ENCODE measurements at places on chromosomes 2 and 18. TPM values are rescaled to one million over a fixed set of nuclear protein-coding genes. Genes with fewer than 3 reads are reported as not detected.

ELOA2 gene
- not detected for total RNA-seq

PSMA8 gene
- not detected for total RNA-seq

GPR148 gene
- total RNA-seq, result 0.41 TPM

REEP1 gene
- total RNA-seq, result not detected

OST4 gene
- total RNA-seq, result 300 TPM

COL6A3 gene
- total RNA-seq, result 1,372 TPM

SLC4A3 gene
- total RNA-seq, result 14.7 TPM

SERPINB4 gene
- total RNA-seq, result not detected

CLIP4 gene
- total RNA-seq, result 73.5 TPM

MLPH gene
- total RNA-seq, result 5.2 TPM

DNA sequence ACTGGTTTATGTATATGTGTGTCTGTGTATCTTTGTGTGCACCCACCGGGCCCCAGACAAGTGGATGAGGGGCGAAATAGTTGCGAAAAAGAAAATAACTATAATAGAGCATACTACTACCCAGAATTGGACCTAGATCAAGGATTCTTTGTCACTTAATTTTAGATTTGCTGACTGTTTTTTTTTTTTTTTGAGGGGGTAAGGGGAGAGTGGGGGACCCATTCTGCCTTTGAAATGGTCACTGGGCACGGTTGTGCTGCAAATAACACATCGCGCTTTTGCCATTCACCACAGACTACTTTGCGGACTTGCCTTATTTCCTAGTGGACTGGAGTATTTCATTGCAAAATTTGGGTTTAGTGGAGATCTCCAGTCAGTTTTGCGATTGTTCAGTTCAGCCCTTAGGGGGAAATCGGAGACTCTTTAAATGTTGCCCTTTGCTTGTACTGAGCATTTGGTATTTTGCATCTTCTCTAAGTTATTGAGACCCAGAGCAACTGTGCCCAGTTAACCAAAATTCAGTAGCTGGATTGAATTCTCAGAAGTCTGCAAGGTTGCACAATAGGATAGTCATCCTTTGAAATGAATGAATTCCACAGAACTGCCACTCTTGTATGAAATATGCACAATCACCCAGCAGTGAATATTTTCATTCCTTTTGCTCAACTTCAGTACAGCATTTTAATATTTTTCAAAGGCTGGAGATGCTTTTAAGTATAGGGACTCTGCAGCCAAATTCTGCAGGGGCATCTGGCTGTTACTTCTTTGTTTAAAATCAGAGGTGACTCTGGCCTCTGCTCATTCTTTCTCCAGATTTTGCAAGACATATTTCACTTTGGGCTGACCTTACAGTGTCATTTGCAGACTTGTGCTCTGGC lies 2.9 kb downstream of the TRIB2 start:
- peak; percentile 87 for DNase-seq

GRCh38 chr2:130987519-130988425 lies 105.5 kb downstream of the FAM168B start:
- no peak for DNase-seq

DNA sequence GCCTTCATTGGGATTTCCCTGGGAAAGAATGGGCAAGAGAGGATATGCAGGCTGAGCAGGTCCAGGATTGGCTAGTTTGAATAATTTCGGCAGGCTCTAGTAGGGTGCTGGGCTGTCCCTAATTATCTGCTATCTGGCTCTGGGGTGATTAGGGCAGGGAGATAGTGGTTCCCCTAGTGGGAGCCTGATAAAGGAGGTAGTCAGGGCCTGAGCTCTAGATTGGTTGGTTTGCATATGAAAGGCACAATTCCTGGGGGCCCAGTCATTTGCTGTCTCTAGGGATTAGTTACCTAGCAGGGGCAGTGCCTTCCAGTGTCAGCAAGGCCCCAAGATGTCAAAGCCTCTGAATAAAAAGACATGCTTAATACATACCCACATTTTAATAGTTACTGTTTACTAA lies 690.1 kb upstream of the KLHL29 start:
- DNase-seq, result no peak

DNA sequence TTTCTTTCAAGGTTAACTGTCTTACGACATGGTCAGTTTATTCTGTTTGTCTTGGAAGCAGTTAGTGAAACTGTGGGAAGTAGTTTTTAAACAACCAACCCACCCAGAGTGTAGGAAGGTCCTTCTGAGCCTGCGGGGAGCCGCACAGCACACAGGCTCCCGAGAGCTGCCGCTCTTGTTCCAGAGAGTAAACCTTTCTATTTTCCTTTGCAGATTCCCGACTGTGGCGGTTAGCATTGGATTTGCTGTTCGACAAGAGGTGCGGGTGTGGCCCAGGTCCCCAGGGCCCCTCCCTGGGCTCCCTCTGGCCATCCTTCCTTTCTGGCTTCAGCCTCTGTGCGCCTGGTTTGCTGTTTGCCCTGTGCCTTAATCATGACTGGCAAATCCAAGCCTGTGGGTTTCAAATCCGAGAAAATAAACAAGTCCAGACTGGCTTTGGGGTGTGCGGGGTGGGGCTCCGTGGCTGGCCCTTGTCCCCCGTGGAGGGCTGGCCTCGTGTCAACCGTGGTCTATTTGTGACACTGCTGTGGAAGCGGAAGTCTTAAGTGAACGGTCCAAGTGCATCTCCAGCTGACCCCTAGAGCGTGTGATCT lies 30.7 kb downstream of the IMPA2 start:
- DNase-seq, result peak; percentile 43

DNA sequence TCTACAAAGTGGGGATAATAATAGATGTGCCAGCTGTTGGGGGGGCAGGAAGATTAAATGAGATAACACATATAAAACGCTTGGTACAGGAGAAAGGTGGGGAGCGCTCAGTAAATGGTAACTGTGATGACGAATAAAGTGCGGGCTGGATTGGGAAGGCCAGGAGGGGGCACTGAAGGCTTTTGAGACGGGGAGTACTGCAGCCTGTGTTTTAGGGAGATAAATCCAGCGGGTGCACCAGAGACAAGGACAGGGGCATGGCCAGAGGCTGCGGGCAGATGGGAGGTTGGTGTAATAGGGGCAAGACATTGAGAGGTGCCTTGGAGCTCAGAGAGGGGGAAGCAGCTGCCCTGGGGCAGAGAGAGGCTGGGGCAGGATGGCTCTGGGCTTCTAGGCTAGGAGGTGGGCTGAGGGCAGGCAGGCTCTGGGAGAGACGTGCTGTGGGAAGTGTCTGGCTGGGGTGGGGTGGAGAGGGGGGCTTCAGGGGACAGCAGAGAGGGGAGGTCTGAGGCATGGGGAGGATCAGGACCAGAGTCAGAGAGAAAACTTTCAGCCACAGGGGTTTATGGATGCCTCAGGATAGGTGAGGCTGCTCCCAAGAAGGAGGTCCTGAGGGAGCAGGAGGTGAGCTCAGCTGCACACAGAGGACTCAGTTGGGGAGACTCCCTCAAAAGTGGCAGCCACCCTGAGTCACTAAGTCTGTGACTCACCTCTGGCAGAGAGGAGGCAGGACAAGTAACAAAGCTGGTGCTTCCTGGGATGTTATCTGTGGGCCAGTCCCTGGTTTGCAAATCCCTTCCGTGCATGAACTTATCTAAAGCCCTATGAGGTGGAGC lies 18.8 kb downstream of the TEX44 start:
- peak; percentile 73 for DNase-seq

- DNase-seq, result no peak
These were observed 11.6 kb downstream of the CD28 start for GRCh38 chr2:203718087-203718486.

DNA sequence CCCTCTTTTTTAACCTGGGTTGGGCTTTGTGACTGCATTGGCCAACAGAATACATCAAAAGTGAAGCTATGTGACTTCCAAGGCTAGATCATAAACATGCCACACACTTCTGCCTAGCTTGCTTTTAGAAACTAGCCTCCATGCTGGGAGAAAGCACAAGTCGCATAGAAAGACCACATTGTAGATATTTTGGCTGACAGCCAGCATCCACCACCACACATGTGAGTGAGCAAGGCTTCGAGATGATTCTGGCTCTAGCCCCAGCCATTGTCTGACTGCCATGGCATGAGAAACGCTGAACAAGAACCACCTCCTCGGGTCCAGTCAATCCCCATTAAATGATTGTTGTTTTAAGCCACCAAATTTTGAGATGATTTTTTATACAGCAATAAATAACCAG lies 66.8 kb upstream of the STPG4 start:
- DNase-seq, result peak; percentile 78

DNA sequence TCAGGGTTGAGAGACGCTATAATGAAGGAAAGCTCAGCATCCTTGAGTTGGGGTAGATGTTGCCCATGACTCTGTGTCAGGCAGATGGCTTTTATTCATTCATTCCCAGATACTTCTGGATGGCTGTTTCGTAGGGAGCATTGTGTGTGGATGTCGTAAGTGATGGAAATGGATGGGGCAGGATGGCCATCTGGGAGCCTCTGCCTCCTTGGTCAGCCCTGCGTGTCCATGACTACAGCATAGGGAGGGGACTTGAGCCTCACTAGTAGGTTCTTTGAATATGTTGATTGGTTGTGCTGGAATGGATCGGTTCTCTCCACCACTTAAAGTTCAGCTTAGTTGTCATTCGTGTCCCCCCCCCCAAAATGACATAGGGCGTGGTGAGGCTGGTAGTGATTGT lies 44.9 kb downstream of the TGOLN2 start:
- no peak for DNase-seq

DNA sequence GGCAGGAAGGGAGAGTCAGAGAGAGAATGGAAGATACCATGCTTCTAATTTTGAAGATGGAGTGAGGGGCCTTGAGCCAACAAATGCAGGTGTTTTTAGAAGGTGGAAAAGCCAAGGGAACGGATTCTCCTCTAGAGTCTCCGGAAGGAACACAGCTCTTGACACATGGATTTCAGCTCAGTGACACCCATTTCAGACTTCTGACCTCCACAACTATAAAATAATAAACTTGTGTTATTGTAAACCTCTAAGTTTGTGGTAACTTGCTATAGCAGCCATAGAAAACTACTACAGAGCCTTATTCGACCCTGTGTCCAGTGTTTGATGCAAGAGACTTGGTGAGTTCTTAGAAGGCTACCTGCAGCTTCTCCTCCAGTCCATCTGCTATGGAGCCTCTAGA lies 7.8 kb downstream of the IL1F10 start:
- DNase-seq, result no peak

- peak; percentile 53 for DNase-seq
These were observed at the start of gene SYT4 for GRCh38 chr18:43277164-43277600. Gene SYT4, minus strand, starts transcription at chr18:43277490. Its CDS starts 209 bp downstream, at chr18:43277281.

- DNase-seq, result no peak
These were observed 37.6 kb upstream of the MGAT5 start for GRCh38 chr2:134216152-134216829.

DNA sequence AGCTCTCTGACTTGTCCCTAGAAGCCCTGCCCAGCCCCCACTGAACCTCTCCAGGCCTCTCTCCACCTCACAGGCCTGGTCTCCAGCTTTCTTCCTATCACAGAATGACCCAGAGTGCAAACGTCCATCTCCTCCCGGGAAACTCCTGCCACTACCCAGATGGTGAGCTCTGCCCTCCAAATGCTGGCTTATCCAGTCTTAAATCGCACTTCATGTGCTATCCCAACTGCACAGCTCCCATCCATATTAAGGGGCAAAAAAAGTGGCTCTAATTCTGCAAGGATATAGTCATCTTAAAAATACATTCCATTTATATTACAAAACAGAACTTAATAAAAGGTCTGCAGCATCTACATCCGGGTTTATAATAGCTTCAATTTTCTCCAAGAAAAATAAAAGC lies 70.8 kb upstream of the CDC42EP3 start:
- peak; percentile 59 for DNase-seq

GRCh38 chr2:119463136-119463535 lies 31.5 kb downstream of the TMEM37 start:
- DNase-seq, result no peak

GRCh38 chr2:190188289-190188688 lies 125.8 kb upstream of the MSTN start:
- no peak for DNase-seq

DNA sequence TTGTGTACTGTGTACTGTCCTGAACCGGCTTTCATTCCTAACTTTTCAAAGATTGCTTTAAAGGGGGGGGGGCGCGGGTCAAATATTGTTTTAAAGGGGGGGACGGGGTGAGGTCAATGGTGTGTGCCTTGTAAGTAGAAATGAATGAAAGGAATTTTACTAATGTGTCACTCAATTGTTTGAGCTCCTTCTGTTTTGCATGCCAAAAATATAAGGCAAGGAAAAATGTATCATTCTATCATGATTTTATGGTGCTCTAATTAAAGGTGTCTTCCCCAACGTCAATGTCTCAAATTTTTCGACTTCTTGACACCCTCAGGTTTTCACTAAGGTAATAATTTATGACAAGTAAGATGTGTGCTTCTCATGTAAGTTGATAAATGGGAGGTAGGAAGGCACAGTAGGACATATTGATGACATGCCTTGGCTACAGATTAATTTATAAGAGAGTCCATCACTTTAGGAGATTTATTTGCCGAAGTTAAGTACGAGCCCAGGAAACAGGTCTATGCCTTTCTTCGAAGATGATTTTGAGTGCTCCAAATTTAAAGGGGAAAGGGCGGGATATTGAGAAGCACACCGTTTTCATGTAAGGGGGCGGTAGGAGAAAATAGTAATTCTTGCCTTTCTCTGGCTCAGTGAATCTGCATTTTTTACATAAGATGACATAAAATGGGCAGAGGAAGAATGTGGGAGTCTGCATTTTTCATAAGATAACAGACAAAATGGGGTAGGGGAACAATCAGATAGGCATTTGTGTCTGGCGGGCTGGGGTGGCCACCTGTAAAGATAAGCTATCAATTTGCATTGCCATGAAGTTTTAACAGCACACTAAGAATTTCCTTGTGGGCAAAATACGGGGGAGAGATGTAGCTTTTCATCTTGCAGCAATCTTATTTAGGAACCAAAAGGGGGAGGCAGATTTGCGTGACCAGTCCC lies 1.2 kb upstream of the TRAPPC8 start:
- no peak for DNase-seq

GRCh38 chr2:27509326-27509725 lies 12.7 kb downstream of the GCKR start:
- DNase-seq, result peak; percentile 41

DNA sequence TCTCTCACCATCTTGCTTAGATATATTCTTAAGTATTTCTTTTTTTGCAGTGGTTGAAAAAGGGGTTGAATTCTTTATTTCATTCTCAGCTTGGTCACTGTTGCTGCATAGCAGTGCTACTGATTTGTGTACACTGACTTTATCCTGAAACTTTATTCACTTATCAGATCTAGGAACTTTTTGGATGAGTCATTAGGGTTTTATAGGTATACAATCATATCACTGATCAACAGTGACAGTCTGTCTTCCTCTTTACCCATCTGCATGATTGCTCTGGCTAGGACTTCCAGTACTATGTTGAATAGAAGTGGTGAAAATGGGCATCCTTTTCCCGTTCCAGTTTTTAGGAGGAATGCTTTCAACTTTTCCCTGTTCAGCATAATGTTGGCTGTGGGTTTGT lies 6.5 kb downstream of the STARD6 start:
- no peak for DNase-seq

GRCh38 chr2:236343400-236344161 lies 79.4 kb upstream of the ASB18 start:
- peak; percentile 86 for DNase-seq

DNA sequence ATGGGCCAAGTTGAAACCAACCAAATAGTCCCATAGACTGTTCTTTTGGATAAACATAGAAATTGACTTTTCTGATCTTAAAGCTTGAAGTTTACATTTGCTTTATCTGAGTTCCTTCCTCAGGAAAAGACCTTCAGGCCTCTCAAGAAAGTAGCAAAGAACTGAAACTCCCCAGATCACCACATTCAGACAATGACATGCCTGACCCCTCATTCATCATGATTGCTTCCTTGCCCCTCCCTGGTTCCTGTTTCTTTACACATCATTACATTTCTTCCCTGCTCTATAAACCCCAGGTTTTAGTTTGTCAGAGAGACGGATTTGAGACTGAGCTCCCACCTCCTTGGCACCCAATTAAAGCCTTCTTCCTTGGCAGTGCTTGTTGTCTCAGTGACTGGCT lies 83.6 kb upstream of the ST3GAL5 start:
- DNase-seq, result no peak

GRCh38 chr2:45232818-45233217 lies 223.6 kb upstream of the SIX2 start:
- DNase-seq, result no peak
